ENCODE measurements at places on chromosomes 11 and 22.
A peak's percentile ranks its signal among the peaks of the same experiment; 100 is the strongest.

DNA sequence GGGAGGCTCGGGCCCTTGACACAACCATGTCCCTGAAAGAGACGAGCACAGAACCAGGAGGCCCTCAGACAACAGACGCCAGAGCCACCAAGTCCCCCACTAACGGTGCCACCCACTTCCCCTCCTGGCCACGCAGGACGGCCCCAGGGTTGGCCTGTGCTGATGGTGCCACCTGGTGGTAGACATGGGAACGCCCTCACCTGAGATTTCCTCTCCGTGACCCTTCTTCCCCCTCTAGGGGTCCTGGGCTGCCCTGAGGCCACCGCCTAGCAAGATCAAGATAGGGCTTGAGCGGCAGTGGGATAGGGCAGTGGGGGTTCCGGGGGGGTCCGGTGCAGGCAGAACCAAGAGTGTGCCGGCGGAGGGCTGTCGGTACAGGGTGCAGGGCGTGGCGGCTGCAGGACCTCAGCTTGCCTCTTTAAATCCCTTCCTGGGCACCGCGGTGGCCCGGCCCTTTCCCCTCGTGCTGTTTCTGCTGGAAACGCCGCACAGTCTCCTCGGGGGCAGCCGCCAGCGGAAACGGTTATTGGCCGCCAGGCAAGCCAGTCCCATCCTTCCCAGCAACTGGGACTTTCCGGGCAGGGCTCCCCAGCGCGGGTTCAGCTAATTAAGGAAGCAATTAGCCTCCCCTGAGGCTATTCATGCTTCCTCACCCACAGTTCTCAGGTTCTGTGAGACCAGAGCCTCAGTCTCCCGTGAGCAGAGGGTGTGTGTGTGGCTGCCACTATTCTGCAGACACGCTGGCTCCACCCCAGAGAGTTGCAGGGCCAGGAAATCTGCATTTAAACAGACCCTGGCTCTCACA is 5.5 kb upstream of the NFAM1 start:
- peak; percentile 11 for DNase-seq

DNA sequence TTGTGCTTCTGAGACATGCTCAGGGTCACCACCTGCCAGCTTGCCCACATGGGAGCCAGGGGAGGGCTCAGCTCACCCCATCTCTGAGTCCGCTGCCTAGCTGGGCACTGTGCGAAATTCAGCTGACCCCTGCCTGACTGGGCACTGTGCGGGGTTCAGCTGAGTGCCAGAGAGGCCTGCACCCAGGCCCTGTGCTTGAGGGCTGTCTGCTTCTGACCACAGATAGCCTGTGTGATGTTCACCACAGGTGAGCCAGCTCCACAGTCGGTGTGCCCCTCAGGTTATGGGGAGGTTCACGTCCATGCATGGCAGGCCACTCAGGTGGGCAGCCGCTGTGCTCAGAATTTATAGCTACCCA is 84.5 kb upstream of the SUSD2 start:
- no peak for DNase-seq

DNA sequence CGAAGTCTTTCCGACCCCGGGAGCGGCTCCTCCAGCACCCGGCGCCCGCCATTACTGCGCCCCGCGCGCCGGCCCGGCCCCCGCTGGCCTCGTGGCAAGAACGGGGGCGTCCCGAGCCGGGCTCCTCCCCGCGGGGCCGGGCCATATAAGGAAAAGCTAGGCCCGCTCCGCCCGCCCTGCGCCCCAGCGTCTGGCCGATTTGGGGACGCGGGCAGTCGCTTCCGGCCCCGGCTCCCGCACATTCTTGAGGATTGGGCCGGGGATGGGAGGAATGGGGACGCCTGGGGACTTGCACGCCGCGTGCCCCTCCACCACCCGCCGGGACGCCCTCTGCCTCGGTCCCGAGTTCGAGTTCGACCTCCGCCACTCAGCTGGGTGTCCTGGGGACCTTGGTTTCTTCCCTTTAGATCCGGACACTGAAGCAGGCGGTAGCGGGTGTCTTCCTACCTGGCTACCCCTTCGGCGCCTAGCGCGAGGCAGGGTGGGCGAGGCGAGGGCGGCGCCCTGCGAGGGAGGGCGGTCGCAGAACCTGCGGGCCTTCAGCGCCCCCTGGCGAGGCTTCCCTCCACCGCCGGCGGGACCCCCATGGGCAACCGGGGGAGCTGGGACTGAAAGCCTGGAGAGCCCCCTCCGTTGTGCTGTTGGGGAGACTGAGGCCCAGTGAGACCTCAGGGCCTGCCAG is 3.8 kb downstream of the SMTN start:
- DNase-seq: peak; percentile 26

DNA sequence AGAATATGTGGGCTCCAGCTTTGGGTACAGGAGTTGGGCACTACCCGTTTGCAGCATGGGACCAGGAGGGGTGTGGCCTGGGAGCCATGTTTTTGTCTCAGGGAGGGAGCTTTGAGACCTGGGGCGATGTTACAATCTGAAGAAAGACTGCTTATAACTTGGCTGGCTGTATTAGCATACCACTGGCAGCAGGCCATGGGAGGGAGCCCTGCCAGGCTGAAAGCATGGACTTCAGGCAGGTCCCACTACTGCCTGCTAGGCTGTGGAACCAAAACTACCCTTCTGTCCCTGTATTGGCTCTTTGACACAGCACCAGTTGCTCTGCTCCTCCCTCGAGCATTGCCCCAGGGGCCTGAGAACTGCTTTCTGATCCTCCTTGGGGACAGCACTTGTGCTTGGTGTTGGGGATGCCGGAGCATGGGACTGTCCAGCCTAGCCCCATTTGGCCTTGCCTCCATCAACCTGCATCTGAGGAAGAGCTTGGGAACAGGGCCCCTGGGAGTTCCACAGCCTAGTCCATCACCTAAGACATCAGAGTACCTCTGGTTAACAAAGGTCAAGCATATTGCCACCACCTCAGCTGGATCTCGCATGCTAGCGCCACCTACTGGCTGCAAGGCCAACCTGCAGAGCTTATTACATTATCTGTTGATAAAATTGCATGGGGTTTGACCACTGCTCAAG is 217.4 kb downstream of the SBF2 start:
- DNase-seq: no peak

DNA sequence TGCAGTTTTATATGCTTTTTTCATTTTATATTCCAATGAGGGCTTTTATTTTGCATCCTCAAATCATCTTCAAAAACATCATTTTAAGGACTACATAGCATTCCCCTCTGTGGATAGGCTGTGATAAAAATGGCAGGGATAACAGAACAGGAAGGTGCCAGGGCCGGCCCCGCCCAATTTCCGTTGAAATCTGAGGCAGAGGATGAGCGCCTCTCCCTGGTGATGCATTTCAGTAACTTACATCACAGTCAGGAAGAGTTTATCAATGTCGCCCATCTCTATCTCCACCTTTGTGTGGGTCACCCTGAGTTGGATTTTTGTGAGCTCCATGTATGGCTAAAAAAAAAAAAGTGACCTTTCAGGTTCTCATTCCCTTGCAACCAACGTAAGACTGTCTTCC is 201.6 kb downstream of the DSCAML1 start:
- DNase-seq: no peak

- no peak for DNase-seq
These were observed 45.1 kb downstream of the AHNAK start for GRCh38 chr11:62501432-62501891.

- no peak for DNase-seq
These were observed 43.2 kb downstream of the AP2A2 start for GRCh38 chr11:968822-969221.

DNA sequence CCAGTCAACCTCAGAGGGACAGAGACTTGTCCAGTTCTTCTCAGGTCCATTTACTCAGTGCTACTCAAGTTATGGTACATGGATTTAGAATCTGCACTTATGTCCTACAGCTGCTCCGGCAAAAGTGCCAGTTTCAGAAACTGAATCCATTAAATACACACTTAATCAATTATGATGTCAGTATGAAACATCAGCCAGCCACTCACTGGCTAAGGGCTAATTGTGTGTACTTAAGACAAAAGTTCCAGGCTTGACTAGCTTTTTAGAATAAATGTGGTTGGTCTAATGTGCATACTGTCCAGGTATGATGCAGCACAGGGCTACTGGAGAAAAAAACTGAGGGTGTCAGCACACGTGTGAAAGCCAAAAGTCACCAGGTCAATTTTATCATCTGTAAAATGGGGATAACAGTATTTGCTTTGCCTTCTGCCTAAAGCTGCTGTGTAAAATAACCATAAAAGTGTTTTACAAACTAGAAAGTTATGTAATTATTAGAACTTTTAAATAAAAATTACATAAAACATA is 55.4 kb upstream of the CYP2D6 start:
- no peak for DNase-seq

DNA sequence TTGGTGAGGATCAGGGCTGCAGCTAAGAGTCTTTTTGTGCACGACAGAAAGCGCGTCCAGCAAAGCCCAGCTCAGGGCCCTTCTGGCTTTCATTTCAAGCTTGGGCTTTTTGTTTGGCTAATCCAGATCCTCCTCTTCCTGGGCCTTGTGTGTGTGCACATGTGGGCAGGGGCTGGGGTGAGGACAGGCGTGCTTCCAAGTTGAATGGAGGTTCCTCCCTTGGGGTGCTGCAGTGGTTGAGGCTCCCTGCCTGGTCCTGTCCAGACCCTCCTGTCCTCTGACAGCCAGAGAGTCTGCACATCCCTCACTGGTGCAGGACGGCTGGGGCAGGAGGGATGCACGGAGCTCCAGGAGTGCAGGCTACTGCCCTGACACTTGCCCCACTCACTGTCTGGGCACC is 62.0 kb upstream of the NECTIN1 start:
- DNase-seq: no peak

DNA sequence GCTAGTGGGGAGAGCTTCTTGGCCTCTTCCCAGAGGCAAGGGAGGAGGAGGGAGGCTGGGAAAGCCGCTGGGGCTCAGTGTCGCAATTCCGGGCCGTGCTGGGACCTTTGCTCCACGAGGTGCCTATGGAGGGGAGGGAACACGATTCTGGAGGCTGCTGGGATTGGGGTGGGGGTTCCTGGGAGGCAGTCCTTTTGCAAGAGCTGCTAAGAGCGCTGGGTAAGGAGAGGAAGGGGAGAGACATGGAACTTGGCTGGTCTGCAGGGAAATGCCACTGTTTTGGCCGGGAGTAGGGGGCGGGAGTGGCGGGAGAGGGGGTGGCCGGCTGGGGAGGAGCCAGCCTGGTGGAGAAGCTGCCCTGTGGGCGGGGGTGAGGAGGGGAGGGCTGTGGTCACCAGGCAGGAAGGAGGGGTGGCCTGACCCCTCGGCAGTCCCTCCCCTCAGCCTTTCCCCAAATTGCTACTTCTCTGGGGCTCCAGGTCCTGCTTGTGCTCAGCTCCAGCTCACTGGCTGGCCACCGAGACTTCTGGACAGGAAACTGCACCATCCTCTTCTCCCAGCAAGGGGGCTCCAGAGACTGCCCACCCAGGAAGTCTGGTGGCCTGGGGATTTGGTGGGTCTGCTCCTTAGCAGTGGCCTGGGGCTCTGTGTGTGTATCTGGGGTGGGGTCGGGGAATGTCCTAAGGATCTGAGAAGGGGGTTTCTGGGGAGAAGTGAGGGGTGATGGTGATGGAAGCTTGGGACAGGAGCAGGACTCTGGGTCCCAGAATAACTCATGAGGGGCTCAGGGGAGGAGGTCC is at the start of gene NR1H3:
Gene NR1H3, plus strand, starts transcription at position 480 of the 800 bp plus-strand sequence. CDS start 1,221 bp downstream, outside the sequence.
- DNase-seq: no peak

- no peak for DNase-seq
These were observed 40.6 kb downstream of the RSF1 start for GRCh38 chr11:77779935-77780334.

- DNase-seq: no peak
These were observed 12.5 kb upstream of the SMIM35 start for GRCh38 chr11:118098996-118099837.

DNA sequence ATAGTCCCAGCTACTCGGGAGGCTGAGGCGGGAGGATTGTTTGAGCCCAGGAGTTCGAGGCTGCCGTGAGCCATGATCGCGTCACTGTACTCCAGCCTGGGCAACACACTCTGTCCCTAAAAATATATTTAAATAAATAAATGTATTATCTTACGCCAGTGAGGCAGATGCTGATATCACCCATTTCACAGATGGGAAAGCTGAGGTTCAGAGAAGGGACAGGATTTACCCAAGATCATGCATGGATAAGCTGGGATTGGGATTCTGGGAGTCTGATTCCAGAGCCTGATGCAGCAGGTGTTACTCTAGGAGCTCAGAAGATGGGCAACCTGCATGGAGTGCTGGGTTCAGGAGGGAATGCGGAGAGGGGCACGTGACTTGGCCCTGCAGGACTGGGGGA is 17.8 kb downstream of the SGSM1 start:
- no peak for DNase-seq

GRCh38 chr11:117830072-117830471 is 5.5 kb upstream of the FXYD2 start:
- no peak for DNase-seq

DNA sequence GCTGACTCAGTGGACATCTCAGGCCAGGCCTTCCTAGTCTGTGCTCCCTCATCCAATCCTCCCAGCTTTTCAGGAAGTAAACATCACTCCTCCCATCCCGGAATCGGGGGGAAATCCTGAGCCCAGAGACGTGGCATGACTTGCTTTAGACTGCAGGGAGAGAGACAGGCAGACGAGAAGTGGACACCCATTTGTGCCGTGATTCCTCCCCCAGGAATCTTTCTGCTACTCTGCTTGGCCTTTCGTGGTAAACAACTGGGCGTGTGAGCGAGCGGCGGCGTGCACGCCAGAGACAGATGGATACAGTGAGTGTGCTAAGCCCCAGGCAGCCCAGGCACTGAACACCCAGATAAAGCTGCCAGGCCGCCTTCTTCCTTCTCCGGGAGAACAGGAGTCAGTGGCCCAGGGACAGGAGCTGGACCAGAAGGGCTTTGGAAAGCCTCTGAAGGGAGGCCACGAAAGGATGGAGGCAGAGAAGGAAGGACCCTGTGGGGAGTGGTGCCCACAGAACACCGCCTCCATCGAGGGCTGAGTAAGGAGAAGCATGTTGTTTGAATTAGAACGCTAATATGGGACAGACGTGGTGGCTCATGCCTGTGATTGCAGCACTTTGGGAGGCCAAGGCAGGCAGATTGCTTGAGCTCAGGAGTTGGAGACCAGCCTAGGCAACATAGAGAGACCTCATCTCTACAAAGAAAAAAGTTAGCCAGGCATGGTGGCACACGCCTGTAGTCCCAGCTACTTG is 53.0 kb upstream of the PRR5 start:
- DNase-seq: no peak

- no peak for DNase-seq
These were observed 181.4 kb downstream of the DBX1 start for GRCh38 chr11:19978668-19979518.

DNA sequence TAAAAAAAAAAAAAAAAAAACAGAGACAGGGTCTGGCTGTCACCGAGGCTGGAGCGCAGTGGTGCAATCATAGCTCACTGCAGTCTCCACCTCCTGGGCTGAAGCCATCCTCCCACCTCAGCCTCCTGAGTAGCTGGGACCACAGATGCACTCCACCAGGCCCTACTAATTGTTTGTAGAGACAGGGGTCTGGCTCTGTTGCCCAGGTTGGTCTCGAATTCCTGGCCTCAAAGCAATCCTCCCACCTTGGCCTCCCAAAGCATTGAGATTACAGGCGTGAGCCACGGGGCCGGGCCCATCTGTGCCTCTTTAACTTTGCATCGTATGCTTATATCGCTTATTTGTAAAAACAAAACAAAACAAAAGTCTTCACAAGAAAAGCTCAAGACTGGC is 3.1 kb downstream of the CPT1A start:
- no peak for DNase-seq
